ENCODE measurements at places on chromosomes 5 and 9.
A peak's percentile ranks its signal among the peaks of the same experiment; 100 is the strongest.

- no peak for DNase-seq
These were observed 321.0 kb downstream of the AGTPBP1 start for GRCh38 chr9:85420750-85421149.

DNA sequence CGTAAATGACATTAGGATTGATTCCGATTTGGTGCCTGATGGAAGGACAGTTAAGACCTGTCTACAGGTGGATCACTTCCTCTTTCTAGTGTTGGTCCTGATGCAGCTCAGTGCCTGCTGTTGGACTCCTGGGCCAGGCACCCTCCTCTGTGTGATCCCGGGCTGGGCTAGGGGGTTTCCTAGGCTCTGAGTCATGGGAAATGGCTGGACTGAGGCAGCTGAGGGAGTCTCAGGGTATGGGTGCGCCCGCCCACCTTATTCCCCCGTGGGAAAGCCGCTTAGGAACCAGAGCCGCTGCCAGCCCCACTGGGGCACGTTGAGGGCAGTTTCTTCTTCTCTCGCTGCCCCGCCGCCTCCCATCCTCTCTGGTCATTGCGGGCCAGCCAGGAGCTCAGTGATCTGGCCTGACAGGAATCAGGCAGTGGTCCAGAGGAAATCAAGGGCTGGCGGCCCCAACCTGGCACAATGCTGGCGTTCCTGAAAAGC is 12.9 kb downstream of the TCF7 start:
- DNase-seq = no peak

- DNase-seq = no peak
These were observed 230.4 kb downstream of the DOCK8 start for GRCh38 chr9:445033-445432.

GRCh38 chr5:150404121-150404520 is 8.6 kb downstream of the CD74 start:
- no peak for DNase-seq

GRCh38 chr9:105290954-105291353 is 46.5 kb downstream of the SLC44A1 start:
- no peak for DNase-seq

GRCh38 chr5:78182838-78183237 is 111.7 kb downstream of the AP3B1 start:
- DNase-seq = no peak

- DNase-seq = no peak
These were observed 71.3 kb downstream of the LHFPL2 start for GRCh38 chr5:78577071-78577807.

GRCh38 chr9:27387722-27388121 is 90.8 kb upstream of the EQTN start:
- DNase-seq = no peak

DNA sequence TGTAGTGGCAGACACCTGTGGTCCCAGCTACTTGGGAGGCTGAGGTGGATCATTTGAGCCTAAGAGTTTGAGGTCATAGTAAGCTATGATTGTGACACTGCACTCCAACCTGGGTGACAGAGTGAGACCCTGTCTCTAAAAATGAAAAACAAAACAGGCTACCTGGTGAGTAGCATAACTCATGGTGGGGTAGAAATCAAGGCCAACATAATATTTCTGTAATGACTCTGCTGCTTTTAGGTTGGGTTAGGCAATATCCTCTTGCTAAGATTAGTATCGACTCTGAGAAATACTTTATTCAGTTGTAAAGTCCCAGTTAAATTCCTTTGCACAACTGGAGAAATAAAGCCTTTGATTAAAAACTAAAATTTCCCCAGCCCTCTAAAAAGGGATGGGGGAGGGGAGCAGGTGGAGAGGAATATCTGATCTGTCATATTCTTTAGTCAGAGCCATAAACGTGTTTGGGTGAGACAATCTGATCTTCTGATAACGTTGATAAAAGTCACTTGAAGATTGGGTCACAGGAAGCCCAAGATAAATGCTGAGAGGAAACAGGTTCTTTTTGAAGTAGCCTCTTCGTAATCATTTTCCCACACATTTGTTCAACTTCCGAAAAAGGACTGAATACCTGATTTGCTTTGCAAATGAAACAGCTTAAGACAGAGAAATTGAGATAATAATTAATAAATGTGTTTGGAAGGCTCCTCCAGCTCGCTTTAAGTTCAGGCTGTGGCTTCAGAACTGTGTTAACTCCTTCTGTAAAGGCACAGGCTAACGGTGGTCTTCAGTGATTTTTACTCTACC is 14.9 kb downstream of the IL4 start:
- DNase-seq = no peak

DNA sequence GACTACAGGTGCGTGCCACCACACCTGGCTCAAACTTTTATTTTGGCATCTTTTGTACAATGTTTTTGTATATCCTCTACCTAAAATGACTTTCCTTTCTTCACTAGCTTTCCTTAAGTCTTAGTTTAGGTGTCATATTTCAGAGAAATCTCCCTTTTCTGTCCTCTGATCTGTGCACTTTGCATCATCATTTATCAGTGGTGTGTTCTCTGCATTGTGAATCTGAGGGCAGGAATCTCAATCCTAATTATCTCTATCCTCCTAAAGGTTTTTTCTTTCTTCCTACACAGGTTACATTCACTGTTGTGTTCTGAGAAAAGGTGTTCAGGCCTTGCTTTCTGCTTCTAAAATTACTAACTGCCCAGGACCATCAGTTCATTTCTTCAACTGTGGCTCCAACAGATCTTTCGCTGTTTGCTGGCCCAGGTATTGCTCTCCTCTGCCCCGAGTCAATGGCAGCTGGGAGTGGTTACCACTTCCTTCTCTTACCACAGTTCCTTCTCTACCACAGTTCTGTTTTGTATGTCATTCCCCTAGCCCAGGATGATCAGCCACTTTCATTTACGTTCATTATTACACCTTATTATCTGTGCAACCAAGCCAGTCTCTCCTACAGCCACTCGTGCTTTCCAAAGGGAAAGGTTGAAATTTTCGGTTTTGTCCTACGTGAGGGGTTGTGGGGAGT is 14.0 kb downstream of the TGFBR1 start:
- no peak for DNase-seq

GRCh38 chr5:143008809-143009521 is 238.8 kb downstream of the ARHGAP26 start:
- peak; percentile 67 for DNase-seq

GRCh38 chr5:103079796-103080195 is 40.1 kb downstream of the GIN1 start:
- DNase-seq = no peak

DNA sequence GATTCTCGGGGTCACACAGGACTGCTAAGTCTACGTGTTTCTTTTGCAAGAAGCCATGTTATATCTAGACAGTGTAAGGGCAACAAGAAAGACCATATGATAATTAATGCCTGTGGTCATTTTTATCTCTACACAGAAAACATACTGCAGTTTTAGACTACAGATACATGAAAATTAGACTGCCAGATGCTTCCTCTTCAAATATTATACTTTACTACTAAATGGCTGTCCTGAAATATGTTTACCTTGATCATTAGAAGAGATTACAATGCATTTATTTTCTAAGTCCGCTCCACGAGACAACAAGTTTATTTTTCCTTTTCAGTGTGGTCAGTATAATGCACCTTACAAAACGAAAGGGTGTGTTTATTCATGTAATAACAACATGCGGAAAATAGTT is 147.6 kb downstream of the KIAA0825 start:
- no peak for DNase-seq

- no peak for DNase-seq
These were observed 128.4 kb downstream of the MAST4 start for GRCh38 chr5:66724349-66725139.

GRCh38 chr5:8560776-8561175 is 691.8 kb downstream of the MTRR start:
- DNase-seq = no peak

DNA sequence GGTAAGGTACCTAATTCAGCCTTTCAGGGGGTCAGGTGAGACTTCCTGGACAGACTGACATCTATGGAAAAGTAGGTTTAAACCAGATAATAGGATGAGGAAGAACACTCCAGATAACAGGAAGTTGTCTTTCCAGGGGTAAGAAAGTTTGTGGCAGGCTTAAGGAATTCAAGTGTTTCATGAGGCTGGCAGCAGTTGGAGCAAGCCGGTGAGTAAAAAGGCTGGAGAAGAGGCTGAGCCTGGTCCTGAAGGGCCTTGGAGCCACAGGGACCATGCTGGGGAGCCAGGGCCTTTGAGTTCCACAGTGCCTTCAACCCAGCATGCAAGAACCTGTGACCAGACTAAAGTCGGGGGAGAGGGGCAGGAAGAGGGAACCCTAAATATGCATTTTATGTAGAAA is 353.4 kb downstream of the SPOCK1 start:
- no peak for DNase-seq

GRCh38 chr5:116509483-116510244 is 65.0 kb downstream of the SEMA6A start:
- DNase-seq = no peak

GRCh38 chr5:172550996-172551395 is 90.1 kb upstream of the NEURL1B start:
- no peak for DNase-seq

GRCh38 chr9:136222906-136223285 is 18.0 kb upstream of the LHX3 start:
- DNase-seq = no peak

- DNase-seq = no peak
These were observed 46.0 kb upstream of the FSTL4 start for GRCh38 chr5:133658327-133658726.

DNA sequence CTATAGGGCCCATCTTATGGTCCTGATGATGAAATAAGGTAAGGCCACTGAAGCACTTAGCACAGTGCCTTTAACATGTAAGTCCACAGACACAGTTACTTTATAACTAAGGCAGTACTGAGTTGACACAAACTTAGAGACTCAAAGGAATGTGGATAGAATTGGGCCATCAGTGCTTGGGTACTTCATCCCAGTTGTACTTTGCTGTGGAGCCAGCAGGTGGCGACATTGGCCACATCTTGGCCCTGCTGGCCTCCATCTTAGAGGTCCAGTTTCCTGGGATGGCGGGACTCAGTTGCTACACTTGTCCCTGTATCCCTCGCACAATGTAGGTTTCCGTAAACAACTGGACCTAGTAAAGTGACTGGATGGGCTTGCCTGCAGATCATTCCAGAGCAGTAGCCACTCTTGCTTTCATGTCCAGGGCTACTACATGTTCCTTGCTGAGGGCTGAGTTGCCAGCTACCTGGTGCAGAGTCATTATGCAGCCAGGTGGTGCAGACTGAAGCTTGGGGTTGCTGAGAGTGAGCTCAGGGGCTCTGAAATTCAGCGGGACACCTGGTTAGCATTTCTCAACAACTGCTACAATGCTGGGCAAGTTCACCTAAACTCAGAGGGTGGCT is 10.6 kb downstream of the MTAP start:
- peak; percentile 24 for DNase-seq

DNA sequence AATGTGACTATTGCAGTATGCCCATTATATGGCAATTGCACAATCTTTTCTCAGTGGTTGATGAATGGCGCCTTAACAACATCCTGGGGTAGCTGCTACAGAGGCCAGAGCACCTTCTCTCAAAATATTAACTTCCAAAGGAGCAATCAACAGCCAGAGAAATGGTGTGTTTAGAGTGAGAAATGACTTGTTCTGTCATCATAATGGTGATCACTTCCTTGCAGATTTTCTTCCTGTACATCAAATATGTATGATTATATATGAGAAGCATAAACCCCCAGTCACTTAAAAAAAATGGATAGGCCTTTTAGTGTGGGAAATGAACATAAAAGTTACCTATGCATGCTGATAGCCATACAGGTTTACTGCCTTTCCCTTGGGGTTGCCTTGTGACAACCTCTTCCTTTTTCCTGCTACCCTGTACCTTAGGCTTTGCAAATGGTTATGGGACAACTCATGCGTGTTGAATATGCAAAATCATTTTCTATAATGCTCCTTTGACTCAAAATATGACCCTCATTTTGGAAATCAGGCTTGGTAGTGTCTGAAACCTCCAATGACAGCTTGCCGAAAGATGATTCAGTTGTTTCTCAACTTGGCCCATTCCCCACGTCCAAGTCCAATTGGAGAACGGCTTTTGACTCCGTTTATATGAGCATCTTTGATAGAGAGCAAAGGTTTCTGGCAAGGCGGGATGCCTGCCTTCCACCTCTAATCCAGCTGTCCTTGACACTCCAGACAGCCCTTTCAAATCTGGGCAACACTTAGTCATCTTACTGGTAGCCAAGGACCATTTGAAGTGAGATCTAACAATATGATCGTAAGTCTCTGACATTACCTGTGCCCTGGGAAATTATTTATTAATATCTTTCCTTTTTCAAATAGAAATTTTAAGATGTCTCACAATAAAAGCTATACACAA is 69.3 kb downstream of the SLC1A1 start:
- no peak for DNase-seq

DNA sequence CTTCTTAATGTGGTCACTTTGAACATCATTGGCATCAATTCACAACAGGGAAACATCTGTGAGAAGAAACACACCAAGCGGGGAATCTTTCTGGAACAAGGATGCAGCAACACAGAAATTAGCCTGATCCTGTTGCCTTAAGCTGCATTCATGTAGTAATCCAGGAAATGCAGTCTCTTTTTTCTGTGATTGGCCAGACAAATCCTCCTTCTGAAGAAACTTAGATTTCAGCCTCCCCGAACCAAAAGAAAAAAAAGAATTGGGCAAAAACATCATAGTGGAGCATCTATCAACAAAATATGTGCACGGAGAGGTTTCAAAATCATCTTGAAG is 7.2 kb upstream of the XPA start:
- no peak for DNase-seq

- DNase-seq = no peak
These were observed 53.0 kb upstream of the GRAMD2B start for GRCh38 chr5:126369995-126370731.

DNA sequence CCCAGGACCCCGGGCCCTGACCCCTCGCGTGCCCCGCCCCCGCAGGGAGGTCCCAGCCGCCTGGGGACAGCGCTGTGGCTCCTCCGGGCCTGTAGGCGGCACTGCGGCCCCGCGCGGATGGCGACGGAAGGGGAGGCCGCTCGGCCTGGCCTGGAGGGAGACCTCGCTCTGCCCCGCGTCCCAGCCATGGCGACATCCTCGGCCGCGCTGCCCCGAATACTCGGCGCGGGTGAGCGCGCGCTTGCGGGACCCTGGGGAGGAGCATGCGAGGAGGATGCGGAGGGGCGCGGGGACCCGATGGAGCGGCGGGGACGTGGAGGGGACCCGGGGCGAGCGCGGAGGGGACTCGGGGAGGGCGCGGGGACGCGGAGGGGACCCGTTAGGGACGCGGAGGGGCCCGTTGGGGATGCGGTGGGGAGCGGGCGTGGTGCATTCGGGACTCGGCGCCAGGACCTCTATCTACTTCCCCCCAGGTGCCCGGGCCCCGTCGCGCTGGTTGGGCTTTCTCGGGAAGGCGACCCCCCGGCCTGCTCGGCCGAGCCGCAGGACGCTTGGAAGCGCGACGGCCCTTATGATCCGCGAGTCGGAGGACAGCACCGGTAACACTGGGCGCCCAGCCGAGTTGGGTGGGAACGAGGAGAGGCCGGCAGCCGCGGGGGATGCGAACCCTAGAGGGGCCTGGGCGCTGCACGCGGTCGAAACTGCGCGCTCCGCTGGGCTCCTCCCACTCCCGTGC is at the start of gene MRPS2:
Gene MRPS2 (plus strand): TSS at position 158 of the 736 bp plus-strand sequence. CDS start 29 bp downstream, at position 187.
- DNase-seq = peak; percentile 74

Measured in activated CD4-positive, CD25-positive, alpha-beta regulatory T cell treated with anti-CD3 and anti-CD28 coated beads, Interleukin-2, amount 50 U/mL, for 16 hours (primary cell).